ENCODE measurements at places on chromosomes 1 and 21.

DNA sequence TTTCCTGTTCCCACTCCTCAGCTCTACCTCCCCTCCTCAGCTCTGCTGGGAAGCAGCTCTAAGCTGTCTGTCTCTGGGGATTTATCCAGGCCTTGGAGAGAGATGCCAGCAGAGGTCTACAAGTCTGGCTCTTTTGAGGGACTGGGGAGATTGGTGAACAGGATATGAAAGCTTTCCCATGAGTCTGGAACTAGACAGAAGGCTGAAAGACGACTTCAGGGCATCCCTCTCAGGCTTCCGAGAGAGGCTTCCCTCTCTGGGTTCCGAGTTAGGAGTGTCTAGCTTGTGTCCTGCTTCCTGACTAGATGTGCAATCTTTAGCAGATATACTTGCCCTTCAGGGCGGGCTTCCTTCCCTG lies 733 bp downstream of the TMEM35B start:
- no peak for DNase-seq

DNA sequence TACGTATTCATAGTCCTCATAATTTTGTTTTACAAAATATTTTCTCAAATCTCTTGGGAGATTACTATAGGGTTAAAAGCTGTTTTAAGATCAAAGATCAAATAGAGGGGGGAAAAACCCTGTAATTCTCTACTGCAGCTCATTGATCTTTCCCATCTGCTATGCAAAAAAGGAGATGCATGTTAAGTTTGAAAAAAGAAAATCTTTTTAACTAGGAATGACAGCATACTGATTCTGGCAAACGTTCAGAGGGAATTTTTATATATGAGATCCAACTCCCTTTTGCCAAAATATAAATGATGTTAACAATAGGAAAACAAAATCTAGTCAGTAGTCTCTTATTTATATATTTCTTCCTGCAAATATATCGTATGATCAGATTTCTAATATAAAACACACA lies 69.1 kb downstream of the SMYD3 start:
- DNase-seq: no peak

GRCh38 chr1:18154430-18155194 lies 47.0 kb downstream of the IGSF21 start:
- no peak for DNase-seq

- DNase-seq: no peak
These were observed 19.2 kb upstream of the SYDE2 start for GRCh38 chr1:85219853-85220610.

DNA sequence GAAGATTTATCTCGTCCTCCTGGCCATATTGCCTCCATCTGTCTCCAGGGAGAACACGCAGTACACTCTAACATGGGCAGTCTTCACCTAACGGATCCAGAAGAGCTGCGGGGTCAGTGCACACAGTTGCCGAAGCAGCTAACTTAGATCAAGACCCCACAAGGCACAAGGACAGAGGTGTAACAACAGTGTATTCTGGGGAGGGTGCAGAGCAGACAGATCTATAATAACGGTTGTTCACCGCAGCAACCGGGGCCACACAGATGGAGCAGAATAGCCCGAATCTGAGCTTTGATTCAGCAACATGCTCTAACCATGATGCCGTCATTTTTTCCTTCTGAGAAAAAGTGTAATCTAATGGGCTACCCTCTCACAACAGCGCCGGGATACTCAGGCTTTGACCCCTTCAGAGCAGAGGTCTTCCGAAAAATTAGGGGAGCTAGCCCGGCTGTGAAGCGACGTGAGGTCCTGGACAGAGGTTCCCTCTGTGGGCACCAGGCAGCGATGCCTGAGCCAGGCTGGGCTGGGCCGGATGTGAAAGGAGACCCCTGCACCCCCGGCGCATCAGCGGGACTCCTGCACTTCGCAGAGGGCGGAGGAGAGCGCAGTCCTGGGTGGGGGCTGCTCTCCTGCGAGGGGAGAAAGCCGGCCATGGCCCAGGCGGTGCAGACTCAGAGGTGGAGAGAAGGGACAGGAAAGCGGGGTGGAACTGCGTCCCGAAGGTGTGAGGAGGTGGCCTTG lies 57.5 kb downstream of the BCL9 start:
- peak; percentile 70 for DNase-seq

- no peak for DNase-seq
These were observed 3.5 kb downstream of the PAPPA2 start for GRCh38 chr1:176466514-176466913.

GRCh38 chr1:51877434-51878307 lies 856 bp downstream of the NRDC start:
- DNase-seq: no peak

DNA sequence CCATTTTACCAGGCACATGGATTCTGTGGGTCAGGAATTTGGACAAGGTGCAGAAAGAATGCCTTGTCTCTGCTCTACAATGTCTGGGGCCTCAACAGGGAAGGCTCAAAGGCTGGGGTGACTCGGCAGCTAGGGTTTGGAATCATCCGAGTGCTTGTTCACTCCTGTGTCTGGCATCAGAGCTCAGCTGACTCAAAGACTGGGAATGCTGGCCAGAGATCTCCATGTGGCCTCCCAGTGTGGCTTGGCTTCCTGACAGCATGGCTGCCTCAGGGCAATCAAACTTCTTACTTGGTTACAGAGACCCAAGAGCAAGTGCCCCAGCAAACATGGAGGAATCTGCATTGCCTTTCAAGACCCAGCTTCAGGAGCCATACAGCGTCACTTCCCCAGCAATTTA lies 110.5 kb downstream of the TOMM20 start:
- DNase-seq: no peak

- DNase-seq: no peak
These were observed 5.9 kb upstream of the MXRA8 start for GRCh38 chr1:1364266-1364665.

- no peak for DNase-seq
These were observed 32.9 kb upstream of the AGPAT3 start for GRCh38 chr21:43832158-43832550.

- no peak for DNase-seq
These were observed 36.7 kb downstream of the DISP3 start for GRCh38 chr1:11515368-11516300.
